Motor neuron (in vitro differentiated cells): ENCODE measurements at places on chromosomes 6 and 20. TPM values are rescaled to one million over a fixed set of nuclear protein-coding genes. Genes with fewer than 3 reads are reported as not detected.

The CFB gene
- total RNA-seq, result 2.3 and 5.1 TPM in 2 replicates

The ACSS2 gene
- total RNA-seq, result 15.3 and 18.7 TPM in 2 replicates

GRCh38 chr6:133085896-133086295 is 155.3 kb upstream of the EYA4 start:
- no peak for ATAC-seq

DNA sequence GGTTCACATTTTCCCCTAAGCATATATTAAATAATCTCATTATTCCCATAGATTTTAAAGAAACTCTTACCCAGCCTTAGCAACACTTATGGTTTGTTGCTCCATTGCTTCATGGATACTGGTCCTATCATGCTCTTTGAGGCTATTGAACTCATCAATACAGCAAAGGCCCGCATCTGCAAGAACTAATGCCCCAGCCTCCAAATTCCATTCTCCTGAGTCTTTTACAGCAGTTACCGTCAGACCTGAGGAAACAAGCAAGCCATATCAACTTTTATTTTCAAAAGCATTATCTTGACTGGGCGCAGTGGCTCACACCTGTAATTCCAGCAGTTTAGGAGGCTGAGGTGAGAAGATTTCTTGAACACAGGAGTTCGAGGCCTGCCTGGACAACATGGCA is 37.7 kb upstream of the ASF1A start:
- ATAC-seq, result no peak

- no peak for ATAC-seq
Measured at GRCh38 chr6:20200761-20201630, 11.3 kb downstream of the MBOAT1 start.
